ENCODE measurements at places on chromosomes 6 and 20.

DNA sequence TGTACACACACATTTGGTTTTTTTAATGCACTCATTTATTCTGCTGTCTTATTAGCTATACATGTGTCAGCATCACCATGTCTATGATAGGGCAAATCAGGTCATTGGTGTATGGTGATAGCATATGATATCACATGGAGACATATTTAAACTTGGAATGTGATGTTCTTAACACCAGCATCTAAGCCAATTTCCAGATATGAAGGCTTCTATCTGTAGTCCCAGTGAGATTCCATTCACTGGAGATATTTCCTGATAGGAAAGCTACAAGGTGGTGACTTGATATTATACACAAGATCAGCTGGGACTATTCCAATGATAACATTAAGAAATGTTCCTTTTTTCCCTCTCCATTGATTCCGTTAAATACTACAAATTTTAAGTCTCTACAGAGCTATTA is 89.3 kb downstream of the TASP1 start:
- no peak for DNase-seq

DNA sequence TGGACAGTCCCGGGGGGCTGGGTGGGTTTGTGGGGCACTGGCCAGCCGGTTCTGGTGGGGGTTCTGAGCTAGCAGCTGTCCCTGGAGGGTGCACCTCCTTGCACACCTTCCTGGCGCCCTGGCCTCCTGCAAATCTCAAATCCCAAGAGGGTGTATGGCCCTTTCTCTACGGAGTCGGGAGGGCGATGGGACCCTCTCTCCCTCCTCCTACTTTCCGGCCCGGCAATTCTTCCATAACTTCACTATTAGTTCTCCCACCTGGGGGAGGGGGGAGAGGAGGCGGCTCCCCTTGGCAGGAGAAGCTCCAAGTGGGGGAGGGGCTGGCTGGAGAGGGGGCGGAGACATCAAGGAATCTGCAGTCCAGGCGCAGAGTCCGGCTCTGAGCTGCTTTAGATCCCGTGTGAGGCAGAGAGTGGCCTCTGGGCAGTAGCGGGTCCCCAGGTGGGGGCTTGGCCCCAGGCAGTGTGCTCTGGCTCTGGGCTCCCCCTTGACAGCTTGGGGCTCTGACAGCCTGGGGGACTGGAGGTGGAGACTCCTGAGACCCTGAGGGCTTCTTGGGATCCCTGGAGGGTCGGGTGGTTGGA is 1.4 kb upstream of the LAMA5 start:
- DNase-seq: peak; percentile 43

DNA sequence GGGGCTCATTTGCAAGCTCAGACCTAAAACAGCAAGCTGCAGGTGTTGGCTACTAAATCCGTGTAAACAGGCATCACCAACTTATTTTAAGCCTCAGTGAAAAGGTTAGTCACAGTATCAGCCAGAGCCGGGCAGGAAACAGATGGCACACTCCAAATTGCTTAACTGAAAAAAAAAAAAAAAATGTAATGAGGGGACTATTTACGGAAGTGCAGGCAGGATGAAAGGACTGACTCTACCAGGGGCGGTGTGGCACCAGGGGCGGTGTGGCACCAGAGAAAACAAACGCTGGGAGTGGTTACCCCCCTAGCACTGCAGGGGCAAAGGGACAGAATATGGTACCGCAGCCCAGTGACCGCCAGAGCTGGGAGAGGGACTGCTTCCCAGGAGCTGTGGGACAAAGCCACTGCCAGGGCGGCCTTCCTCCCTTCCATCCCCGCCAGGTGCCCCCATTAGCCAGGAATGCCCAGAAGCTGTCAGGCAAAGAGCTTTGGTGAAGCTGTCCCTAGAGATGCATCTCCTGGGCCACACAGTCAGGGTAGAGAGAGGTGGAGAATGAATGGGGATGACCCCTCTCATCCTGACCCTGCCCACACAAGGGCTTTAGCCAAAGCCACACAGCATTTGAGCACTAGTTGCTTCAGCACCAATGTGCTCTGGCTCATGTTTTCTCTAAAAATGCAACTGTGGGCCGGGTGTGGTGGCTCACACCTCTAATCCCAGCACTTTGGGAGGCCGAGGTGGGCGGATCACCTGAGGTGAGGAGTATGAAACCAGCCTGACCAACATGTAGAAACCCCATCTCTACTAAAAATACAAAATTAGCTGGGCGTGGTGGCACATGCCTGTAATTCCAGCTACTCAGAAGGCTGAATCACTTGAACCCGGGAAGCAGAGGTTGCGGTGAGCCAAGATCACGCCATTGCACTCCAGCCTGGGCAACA is 39.6 kb upstream of the GFOD1 start:
- DNase-seq: peak; percentile 15

GRCh38 chr6:74871757-74872156 is 334.1 kb downstream of the COL12A1 start:
- DNase-seq: no peak

DNA sequence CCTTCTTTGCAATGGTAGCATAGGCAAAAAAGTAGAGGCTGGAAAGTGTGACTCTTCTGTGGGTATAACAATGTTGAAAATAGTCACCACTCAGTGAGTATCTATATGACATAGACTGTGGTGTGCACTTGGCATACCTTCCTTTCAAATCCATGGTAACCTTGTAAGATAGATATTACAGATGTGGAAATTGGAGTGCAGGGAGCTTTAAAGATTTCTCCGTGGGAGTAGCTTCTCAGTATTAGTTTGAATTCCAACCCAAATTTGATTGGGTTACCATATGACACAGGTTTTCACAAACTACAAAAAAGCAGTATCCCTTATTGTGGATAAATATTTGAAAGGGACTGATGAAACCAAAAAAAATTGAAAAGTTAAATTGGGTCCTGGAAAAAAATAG is 163.8 kb downstream of the CLVS2 start:
- no peak for DNase-seq

DNA sequence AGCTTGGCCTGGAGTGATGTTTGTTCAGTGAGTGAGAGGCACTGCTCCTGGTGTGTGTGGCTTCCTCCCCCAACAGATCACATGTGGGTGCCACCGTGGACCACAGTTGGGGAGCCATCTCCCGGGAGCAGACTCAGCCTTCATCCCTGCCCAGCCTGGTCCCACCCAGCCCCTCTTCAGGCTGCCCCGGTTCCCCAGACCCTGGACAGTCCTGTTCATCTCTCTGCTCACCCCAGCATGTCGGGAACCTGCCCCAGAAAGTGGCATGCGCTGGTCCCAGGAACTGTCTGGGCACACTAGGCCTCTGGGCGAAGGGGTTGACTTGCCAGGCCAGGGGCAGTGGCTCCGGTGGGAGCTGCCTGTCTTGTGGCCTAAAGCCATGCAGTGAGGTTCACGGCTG is 21.5 kb upstream of the PPP1R3G start:
- DNase-seq: no peak

- no peak for DNase-seq
These were observed 125.1 kb downstream of the LRRC1 start for GRCh38 chr6:53919881-53920360.

- DNase-seq: no peak
These were observed 12.2 kb downstream of the MMP24 start for GRCh38 chr20:35238735-35239134.

DNA sequence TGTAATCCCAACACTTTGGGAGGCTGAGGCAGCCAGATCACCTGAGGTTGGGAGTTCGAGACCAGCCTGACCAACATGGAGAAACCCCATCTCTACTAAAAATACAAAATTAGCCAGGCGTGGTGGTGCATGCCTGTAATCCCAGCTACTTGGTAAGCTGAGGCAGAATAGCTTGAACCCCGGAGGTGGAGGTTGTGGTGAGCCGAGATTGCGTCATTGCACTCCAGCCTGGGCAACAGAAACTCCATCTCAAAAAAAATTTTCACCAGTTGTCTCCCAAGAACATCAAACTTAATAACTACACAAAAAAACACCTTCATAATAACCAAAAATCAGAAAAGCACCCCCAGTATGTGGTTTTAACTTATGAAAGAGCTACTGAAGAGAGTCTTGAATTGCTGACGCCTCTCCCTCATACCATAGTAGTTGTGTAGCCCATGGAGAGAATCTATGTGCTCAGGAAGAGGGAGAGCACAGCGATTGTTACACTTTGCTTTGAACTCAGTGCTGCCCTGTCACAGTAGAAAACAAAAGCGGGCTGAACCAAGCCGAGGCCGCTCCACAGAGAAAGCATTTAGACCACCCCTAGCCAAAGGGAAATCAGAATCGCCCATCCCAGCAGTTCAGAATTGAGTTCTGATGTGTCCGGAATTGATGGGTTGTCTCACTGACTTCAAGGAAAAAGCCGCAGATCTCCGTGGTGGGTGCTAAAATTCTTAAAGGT is 42.0 kb upstream of the GMPR start:
- no peak for DNase-seq

DNA sequence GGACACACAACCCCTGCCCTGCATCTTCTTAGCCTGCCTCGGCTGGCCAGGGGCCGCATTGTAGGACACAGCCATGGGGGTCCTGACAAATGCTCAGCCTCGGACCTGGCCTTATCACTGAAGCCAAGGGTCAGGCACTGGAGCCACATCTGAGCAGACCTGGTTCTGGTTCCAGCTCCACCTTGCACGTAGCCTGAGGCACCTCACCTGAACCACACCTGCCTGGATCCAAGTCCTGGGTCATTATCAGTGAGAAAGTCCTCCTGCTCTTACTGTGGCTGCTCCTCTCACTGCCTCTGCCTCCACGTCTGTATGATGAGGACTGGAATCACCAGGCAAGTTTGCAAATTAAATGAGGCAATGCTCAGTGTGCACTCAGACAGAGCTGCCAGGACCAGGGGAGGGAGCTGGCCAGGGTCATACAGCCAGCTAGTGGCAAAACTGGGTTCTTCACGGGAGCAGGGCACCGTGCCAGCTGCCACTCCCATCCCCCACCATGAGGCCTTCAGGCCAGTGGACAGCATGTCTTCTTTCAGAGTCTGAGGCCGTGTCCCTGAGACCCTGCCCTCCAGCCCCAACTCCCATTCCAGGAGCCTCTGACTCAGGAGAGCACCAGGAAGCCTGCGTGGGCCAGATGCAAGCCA is 40.2 kb downstream of the MRPL14 start:
- no peak for DNase-seq

- DNase-seq: peak; percentile 30
These were observed 7.9 kb upstream of the GMNN start for GRCh38 chr6:24766680-24767462.

- DNase-seq: peak; percentile 73
These were observed 47.3 kb downstream of the PFDN4 start for GRCh38 chr20:54255157-54255556.

DNA sequence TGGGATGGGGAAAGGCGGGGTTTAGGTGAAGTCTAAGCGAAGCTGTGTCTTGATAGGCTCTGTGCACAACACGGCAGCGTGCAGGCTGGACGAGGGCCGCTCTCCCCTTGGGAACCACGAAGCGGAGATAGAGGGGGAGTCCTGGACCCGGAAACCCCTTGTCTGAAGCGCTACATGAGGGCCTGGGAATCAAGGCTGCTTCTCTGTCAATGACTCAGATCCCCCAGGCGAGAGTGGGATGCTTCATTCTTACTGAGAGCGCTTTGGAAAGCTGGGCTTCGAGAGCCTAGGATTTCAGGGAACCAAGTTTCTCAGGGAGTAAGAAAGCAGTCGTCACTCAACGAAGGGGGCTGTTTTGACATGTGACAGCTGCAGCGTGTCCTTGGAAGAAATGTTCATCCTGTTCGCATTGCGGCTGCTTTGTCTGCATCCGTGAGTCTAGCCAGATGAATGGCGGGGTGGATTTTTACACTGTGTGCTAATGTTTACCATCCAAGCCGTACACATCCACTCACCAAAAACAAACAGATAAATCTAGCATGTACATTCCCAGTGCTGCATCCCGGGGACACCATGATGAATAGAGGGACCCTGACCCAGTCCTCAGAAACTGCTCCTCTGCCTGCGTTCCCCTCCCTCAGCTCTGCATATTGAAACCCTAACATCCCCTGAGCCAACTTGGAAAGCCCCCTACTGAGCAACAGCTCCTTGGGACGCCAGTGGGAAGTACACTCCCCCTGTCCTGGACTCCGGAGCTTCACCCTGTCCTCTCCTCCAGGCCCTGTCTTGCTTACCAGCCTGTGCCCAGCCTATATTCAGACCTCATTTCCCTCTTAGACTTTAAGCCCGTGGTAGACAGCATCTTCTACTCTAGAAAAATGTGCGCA is 24.5 kb upstream of the RTF2 start:
- peak; percentile 40 for DNase-seq

DNA sequence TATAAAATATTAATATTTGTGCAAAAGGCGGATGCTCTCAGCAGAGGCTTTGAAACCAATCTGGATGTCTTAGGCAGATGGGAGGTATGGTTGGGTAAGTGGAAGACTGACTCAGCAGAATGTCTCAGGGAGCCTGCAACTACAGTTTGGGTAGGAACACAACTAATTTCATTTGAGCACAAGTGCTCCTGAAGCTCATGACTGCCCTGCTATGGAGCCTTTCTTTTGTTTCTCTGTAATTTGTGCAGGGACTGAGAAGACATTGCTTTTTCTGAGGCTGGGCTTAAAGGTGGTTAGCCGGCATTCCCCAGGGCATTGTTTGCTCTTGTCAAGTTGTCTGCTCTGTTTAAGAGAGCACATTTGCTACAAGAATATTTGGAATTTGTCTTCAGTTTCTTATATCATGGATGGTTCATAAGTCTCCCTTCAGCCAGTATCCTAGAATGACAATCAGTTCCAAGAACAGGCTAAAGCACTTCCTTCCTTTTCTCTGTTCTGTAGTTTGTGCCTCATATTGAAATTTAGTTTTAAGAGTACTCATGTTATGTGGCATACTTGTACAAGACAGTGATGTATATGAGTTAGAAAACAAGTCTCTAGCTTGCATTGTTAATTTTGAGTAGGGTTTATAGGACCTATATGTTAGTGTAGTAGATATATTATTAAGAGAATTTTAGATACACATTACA is 208.3 kb downstream of the ZFAND3 start:
- DNase-seq: peak; percentile 17

DNA sequence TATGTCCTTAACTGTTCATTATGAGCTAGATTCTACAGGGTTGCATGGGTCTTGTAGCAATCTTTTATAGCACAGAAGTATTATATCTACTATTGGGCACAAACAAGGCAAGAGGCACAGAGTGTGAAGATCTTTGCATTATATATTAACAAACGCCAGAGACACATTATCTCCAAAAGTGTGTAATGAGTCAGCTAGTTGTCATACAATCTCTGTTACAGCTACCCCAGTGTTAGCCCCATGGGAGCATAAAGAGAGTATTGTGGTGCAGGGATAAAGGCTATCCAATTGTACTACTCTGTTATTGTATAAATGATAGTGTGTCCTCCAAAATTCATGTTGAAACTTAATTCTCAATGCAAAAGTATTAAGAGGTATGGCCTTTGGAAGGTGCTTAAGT is 148.4 kb upstream of the RIMS1 start:
- DNase-seq: no peak

- no peak for DNase-seq
These were observed 1.5 kb downstream of the FAM50B start for GRCh38 chr6:3850451-3851203.

- DNase-seq: peak; percentile 20
These were observed 281.2 kb upstream of the JARID2 start for GRCh38 chr6:14964556-14965270.

DNA sequence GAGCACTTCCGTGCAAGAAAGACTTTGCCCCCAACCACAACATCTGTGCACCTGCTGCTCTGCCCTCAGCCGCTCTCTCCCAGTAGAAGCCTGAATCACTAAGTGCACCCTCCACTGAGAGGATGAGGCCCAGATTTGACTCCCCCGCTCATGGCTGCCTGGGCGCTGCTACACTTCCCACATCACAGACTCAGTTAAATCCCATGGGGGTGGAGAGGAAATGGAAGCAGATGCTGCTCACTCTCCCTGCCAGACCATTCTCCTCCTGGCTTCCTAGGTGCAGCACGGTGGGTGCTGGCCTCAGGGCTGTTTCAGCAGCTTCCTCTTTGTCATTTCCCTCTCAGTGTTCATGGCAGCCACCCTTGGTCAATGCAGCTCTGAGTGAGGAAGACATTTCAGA is 4.8 kb downstream of the CST5 start:
- no peak for DNase-seq

- no peak for DNase-seq
These were observed 24.3 kb upstream of the IL17A start for GRCh38 chr6:52161689-52162438.
